ENCODE measurements at places on chromosomes 16 and 17.

GRCh38 chr17:4485676-4486646 is 12.7 kb upstream of the SPNS2 start:
- no peak for DNase-seq

GRCh38 chr16:66372078-66372897 is 5.8 kb downstream of the CDH5 start:
- DNase-seq = no peak

DNA sequence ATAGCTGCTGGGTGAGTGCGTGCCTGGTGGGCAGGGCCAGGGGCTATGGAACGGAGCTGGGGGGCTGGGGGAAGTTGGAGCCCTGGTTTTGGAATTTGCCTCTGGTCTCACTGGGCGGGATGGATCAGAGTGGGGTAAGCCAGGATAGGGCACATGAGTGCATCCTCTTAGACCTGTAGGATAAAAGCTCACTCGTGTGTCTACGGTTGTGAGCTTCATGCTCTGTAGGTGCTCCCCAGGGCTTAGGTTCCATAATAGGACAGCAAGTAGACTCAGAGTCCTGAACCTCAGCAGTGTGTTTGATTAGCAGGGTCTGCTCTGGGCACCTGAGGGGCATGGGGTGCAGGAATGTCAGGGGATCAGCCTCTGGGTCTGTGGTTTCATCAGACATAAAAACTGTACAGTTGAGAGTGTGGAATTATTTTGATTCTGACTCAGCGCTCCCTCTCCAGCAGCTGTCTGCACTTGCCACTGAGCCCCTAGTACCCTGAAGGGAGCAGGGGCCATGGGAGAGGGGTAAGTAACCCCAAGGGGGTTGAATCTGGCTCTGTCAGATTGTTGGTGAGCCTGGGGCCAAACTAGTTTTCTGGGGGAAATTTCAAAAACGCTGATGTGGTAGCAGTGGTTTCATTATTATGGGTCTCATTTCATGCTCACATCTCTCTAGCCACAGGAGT is 84.2 kb upstream of the LGALS9 start:
- DNase-seq = no peak

- DNase-seq = no peak
Measured at GRCh38 chr17:79629548-79630049, 18.7 kb upstream of the RBFOX3 start.
